ENCODE measurements at places on chromosomes 13 and 19. TPM values are rescaled to one million over a fixed set of nuclear protein-coding genes. Genes with fewer than 3 reads are reported as not detected.

GRCh38 chr13:113895436-113895835 is 31.6 kb upstream of the GAS6 start:
- H3K4me1 ChIP-seq, result no peaks in the 10 kb centered on the region
- no peaks in the 10 kb centered on the region for H3K36me3 ChIP-seq
- no peak overlapping the region for H3K4me3 ChIP-seq
- H3K27me3 ChIP-seq, result peaks cover 18% of the 10 kb centered on the region
- DNase-seq, result no peak

The FGF22 gene
- not detected for total RNA-seq

The CTU1 gene
- 9.1 TPM for total RNA-seq

GRCh38 chr13:110001670-110002275 is 215.4 kb upstream of the IRS2 start:
- peaks cover 5% of the 10 kb centered on the region for H3K27me3 ChIP-seq
- H3K27ac ChIP-seq, result no peak overlapping the region
- no peak for DNase-seq
- no peaks in the 10 kb centered on the region for H3K4me1 ChIP-seq
- H3K36me3 ChIP-seq, result no peaks in the 10 kb centered on the region

GRCh38 chr13:33940898-33941297 is 122.9 kb downstream of the RFC3 start:
- H3K27ac ChIP-seq, result no peak overlapping the region
- H3K36me3 ChIP-seq, result peaks cover 2% of the 10 kb centered on the region
- no peaks in the 10 kb centered on the region for H3K27me3 ChIP-seq

- H3K27me3 ChIP-seq, result peaks cover 20% of the 10 kb centered on the region
- no peak for DNase-seq
- H3K27ac ChIP-seq, result no peak overlapping the region
- H3K36me3 ChIP-seq, result no peaks in the 10 kb centered on the region
These were observed 145.2 kb upstream of the VSTM2B start for GRCh38 chr19:29380581-29380980.

- H3K4me1 ChIP-seq, result peaks cover 22% of the 10 kb centered on the region
- DNase-seq, result no peak
- peaks cover 20% of the 10 kb centered on the region for H3K27me3 ChIP-seq
- no peak overlapping the region for H3K27ac ChIP-seq
- H3K4me3 ChIP-seq, result peak overlapping the region; percentile 79
These were observed 2.2 kb upstream of the LSR start for GRCh38 chr19:35246466-35247092.

DNA sequence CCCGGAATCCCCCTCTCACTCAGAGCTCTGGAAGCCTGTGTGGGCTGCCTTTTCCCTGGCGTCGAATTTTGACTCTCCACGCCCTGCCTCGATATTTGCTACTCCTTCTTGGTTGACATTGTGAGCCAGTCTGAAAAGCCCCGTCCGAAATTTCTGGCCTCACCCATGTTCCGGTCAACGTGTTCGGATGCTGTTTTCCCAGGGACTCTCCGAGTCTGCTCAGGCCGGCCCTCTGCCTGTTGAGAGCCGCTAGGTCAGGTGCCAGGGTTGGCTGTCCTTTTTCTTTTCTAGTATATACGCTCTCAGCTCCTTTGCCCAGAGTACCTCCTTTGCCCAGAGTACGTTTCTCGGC is 6.8 kb upstream of the DGKH start:
- peaks cover 5% of the 10 kb centered on the region for H3K27me3 ChIP-seq
- no peak for DNase-seq
- H3K27ac ChIP-seq, result peak overlapping the region; percentile 84
- peaks cover 33% of the 10 kb centered on the region for H3K4me1 ChIP-seq

DNA sequence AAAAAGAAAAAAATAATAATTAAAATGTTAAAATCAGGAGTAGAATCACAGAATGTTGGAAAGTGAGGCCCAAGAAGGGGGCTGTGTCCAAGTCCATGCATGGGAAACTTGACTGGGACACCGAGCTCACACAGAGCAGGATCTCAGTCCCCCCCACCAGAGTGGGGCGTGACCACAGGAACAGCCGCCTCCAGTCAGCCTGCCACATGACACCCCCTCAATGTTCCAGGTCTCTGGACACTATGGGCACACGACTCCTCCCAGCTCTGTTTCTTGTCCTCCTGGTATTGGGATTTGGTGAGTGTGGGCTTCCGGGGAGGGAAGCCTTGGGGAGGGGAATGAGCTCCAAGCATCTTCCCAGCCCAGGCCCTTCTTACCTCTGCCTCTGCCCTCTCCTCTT is 2.4 kb downstream of the APOC2 start:
- H3K27me3 ChIP-seq, result no peaks in the 10 kb centered on the region
- DNase-seq, result no peak
- H3K4me1 ChIP-seq, result no peaks in the 10 kb centered on the region
- no peak overlapping the region for H3K4me3 ChIP-seq
- H3K36me3 ChIP-seq, result no peaks in the 10 kb centered on the region

GRCh38 chr13:25678398-25678797 is 306.6 kb downstream of the ATP8A2 start:
- no peak overlapping the region for H3K27ac ChIP-seq
- peak; percentile 8 for DNase-seq
- H3K4me3 ChIP-seq, result no peak overlapping the region

The CEACAM4 gene
- total RNA-seq, result not detected

DNA sequence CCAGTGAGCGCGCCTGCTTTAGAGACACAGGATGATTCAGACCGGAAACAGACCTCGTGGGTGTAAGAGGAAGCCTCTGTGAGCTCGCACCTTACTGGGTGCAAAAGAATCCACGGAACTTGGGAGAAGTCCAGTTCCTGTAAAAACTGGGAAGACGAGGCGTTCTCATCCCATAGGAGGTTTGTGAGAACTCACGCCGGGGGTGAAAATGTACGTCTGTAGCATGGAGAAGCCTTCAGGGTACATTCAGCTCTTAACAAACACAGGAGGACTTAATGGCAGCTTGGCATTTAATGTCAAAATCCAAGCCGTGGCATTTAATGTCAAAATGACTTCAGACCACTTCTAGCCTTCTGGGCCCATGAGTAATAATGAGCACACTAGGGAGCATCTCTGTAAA is 17.4 kb upstream of the OR7D2 start:
- H3K27me3 ChIP-seq, result no peaks in the 10 kb centered on the region
- no peak for DNase-seq
- no peak overlapping the region for H3K27ac ChIP-seq
- H3K36me3 ChIP-seq, result peaks cover 98% of the 10 kb centered on the region

DNA sequence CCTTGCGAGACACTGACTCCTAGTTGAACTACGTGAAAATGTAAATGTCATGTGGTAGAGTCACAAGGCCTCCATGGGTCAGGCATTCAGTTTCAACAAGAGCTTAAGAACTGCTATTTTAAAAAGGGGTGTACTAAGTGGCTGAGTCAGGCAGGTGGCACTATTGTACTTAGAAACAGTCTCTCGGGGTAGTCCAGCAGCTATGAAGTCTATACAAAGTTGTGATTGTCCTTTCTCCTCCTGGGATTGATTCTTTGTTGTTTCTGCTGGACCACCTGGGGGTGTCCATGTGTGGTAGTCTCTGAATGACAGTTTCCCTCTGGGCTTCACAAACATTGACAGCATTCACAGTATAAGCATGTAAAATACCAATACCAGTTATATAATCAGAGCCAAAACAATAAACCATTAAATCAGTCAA is 33.0 kb downstream of the UGGT2 start:
- no peak overlapping the region for H3K27ac ChIP-seq
- peak; percentile 19 for DNase-seq
- H3K4me1 ChIP-seq, result no peaks in the 10 kb centered on the region
- no peak overlapping the region for H3K4me3 ChIP-seq
- H3K27me3 ChIP-seq, result no peaks in the 10 kb centered on the region
- H3K36me3 ChIP-seq, result no peaks in the 10 kb centered on the region

- no peaks in the 10 kb centered on the region for H3K27me3 ChIP-seq
- H3K27ac ChIP-seq, result peak overlapping the region; percentile 99
- H3K4me3 ChIP-seq, result peak overlapping the region; percentile 92
- peak; percentile 72 for DNase-seq
These were observed 2.7 kb downstream of the ADGRE5 start for GRCh38 chr19:14383661-14384555.

GRCh38 chr19:56367829-56368711 is 25.3 kb downstream of the ZNF582 start:
- H3K36me3 ChIP-seq, result peaks cover 51% of the 10 kb centered on the region
- DNase-seq, result peak; percentile 92
- peaks cover 19% of the 10 kb centered on the region for H3K4me1 ChIP-seq

The IL12RB1 gene
- 17.2 TPM for total RNA-seq

The SIAH3 gene
- 0.18 TPM for total RNA-seq

The EFNA2 gene
- not detected for total RNA-seq

- no peak for DNase-seq
- H3K4me3 ChIP-seq, result no peak overlapping the region
- H3K36me3 ChIP-seq, result no peaks in the 10 kb centered on the region
- H3K4me1 ChIP-seq, result no peaks in the 10 kb centered on the region
- H3K27me3 ChIP-seq, result no peaks in the 10 kb centered on the region
These were observed 1617.6 kb upstream of the SLC10A2 start for GRCh38 chr13:104683789-104684188.

The ZNF700 gene
- total RNA-seq, result 13.3 TPM

- DNase-seq, result no peak
- H3K4me1 ChIP-seq, result peaks cover 71% of the 10 kb centered on the region
- no peak overlapping the region for H3K4me3 ChIP-seq
- H3K27ac ChIP-seq, result peak overlapping the region; percentile 4
- peaks cover 18% of the 10 kb centered on the region for H3K36me3 ChIP-seq
- no peaks in the 10 kb centered on the region for H3K27me3 ChIP-seq
These were observed 37.5 kb downstream of the TSSK6 start for GRCh38 chr19:19477705-19478383.

The S1PR4 gene
- 29.0 TPM for total RNA-seq

The TLE6 gene
- total RNA-seq, result 2.6 TPM

The PEX11G gene
- total RNA-seq, result 0.51 TPM

GRCh38 chr19:13817018-13817614 is 21.9 kb downstream of the ZSWIM4 start:
- no peaks in the 10 kb centered on the region for H3K27me3 ChIP-seq
- H3K36me3 ChIP-seq, result peaks cover 7% of the 10 kb centered on the region
- peak; percentile 72 for DNase-seq
- peaks cover 5% of the 10 kb centered on the region for H3K4me1 ChIP-seq
- H3K4me3 ChIP-seq, result peak overlapping the region; percentile 60

DNA sequence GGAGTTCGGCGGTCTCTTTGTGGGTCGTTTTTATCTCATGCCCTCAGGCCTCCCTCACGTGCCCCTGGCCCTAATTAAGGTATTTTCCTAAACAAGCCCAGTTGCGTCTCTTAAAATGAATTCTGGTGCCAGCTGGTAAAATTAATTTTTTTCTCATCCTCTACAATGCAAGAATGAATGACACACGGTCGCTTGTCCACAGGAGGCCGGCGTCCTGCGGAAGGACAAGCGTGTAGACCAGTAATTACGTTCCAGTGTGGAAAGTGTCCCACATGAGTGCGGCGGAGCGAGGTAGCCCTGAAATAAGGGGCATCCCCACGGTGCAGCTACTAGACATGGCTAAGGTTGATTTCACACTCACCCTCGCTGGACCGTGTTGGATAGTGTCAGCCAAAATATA is 34.5 kb upstream of the NDUFS7 start:
- H3K27me3 ChIP-seq, result no peaks in the 10 kb centered on the region
- H3K27ac ChIP-seq, result no peak overlapping the region
- no peaks in the 10 kb centered on the region for H3K36me3 ChIP-seq

The PCDH8 gene
- not detected for total RNA-seq

DNA sequence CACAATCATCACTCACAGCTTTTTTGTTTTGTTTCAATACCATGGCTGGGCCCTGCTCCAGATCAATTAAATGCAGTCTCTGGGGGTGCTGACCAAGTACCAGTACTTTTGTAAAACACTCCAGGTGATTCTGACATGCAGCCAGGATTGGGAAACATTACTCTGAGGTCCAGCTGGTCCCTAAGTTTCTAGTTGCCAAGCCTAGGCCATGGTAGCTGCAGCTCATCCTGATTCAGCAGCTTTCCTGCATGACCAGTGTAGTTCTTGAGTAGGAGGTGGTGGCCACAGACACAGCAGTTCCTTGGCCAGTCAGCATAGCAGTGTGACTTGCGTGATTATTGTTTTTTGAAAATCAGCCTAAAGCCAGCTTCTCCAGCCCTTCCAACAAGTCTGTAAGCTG is 859.1 kb downstream of the DIAPH3 start:
- H3K27ac ChIP-seq, result no peak overlapping the region
- H3K36me3 ChIP-seq, result no peaks in the 10 kb centered on the region
- H3K27me3 ChIP-seq, result peaks cover 9% of the 10 kb centered on the region
- no peaks in the 10 kb centered on the region for H3K4me1 ChIP-seq
- no peak overlapping the region for H3K4me3 ChIP-seq

DNA sequence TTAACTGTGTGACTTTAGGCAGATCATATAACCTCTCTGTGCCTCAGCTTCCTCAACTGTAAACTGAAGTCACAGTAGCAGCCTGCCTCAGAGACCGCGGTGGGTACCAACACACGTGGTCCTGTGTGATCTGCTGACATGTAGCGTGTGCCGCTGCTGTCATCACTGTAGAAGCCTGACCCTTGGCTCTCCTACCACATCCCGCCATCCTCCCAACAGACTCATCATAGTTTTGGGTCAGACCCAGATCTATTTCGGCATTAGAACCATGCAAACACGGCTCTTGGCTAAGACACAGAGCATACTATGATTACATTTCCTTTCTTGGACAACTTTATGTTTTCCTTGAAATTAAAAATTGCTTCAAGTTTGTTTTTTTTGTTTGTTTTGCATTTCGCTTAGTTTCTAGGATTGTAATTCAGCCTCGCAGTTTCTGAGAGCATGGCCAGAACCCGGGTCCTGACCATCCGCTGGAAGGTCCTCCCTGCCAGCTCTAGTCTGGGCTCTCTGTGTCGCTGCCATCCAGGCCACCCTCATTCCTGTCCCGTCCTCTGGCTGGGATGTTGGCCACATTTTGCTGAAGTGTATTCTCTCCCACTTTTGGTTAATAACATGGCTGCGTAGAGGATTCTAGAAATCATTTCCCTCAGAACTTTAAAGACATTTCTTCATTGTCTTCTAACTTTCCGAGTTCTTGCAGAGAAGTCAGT is 53.0 kb downstream of the GGACT start:
- H3K36me3 ChIP-seq, result no peaks in the 10 kb centered on the region
- no peak for DNase-seq
- H3K27me3 ChIP-seq, result no peaks in the 10 kb centered on the region

The VN1R4 gene
- total RNA-seq, result not detected

DNA sequence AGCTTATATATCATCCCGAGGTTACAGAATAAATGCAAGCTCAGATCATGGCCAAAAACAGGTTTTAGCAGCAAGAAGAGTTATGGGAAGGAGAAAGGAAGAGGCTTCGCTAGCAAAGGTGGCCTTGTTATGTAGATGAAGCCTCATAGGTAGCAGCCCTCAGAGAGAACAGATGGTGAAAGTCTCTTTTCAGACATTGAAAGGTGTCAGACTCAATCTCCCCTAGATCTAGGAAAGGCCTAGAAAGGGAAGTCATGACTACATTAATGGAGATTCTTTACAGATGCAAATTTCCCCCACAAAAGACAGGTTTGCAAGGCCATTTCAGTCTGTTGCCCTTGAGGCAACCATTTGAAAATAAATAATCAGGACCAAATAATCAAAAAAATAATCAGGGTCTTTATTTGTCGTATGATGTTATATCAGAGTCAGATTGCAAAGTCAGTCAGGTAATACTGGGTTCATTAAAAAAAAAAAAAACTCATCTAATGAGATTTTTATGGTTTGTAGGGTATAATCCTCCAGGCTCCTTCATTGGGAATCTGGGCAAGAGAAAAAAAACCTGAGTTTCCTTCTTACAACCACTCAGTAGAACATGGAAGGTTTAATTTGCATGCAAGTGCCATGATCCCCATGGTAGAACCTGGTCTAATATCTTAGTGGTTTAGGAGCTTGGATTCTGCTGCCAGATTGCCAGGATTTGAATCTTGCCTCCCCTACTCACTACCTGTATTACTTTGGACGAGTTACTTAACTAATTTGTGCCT is 50.8 kb upstream of the HTR2A start:
- H3K4me3 ChIP-seq, result no peak overlapping the region
- DNase-seq, result no peak
- no peaks in the 10 kb centered on the region for H3K27me3 ChIP-seq
